ENCODE measurements at places on chromosomes 1 and 21. TPM values are rescaled to one million over a fixed set of nuclear protein-coding genes. Genes with fewer than 3 reads are reported as not detected.

GRCh38 chr1:245855846-245856730 is 651.0 kb downstream of the SMYD3 start:
- no peak for DNase-seq

The PEAR1 gene
- 7.4 TPM for total RNA-seq

The MR1 gene
- 3.0 TPM for total RNA-seq

- DNase-seq = no peak
These were observed 13.7 kb upstream of the TTC4 start for GRCh38 chr1:54701996-54702395.

DNA sequence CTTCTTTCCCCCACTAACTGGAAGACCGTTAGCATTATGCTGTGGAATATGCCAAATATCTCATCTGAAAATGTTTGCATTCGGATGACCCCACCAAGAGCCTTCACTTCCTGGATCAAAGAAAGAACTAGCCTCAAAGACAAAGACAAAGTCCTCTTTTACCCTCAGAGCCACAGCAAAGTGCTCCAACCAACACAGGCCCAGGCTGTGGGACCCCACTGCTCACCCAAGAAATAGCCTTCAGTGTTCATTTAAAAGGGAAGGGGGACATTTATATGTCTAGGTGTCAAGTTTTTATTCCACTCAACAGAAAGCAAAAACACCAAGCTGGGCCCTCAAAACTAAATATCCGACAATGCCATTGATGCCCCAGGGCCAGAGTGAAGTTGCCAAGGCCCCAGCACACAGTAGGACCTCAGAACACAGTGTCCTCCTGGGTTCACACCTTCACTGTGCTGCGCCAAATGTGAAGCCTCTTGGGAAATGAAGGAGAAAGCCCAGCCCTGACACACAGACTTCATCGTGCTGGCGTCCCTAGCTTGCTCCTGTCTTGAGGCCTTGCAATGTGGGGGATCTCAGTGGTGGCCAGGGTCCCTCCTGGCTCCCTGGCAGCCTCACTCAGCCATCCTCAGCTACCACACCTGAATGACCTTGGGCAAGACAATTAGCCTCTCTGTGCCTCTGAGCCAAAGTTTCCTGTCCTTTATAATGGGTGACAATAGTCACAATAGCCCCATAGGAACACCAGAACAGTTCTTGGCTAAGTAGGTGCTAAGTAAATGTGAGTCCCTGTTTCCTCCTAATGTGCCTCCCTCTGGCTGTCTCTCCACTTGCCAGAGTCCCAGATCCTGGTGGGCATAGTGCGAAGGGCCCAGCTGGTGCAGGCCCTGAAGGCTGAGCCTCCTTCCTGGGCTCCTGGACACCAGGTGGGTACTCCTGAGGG is 11.3 kb downstream of the CLCNKB start:
- no peak for DNase-seq
